ENCODE measurements at places on chromosomes 2 and 18. TPM values are rescaled to one million over a fixed set of nuclear protein-coding genes. Genes with fewer than 3 reads are reported as not detected.

The KIAA2012 gene
- not detected for total RNA-seq

The LOXHD1 gene
- not detected for total RNA-seq

The EFEMP1 gene
- total RNA-seq: 2,356 TPM

The NRBP1 gene
- 116 TPM for total RNA-seq

The DUSP19 gene
- total RNA-seq: 2.4 TPM

The MOGAT1 gene
- total RNA-seq: not detected

The PMAIP1 gene
- total RNA-seq: 15.7 TPM

The G6PC2 gene
- not detected for total RNA-seq

The BCL11A gene
- total RNA-seq: 0.27 TPM

The TRAK2 gene
- total RNA-seq: 48.5 TPM

The CSRNP3 gene
- total RNA-seq: not detected

The GALNT5 gene
- total RNA-seq: not detected

The SNRPD1 gene
- total RNA-seq: 37.3 TPM

The ERFE gene
- total RNA-seq: 1.2 TPM

The IKZF2 gene
- total RNA-seq: 0.93 TPM

All from thoracic aorta endothelial cell (primary cell).